Activated CD4-positive, alpha-beta T cell treated with anti-CD3 and anti-CD28 coated beads for 36 hours (primary cell): ENCODE measurements at places on chromosomes 1 and 21. TPM values are rescaled to one million over a fixed set of nuclear protein-coding genes. Genes with fewer than 3 reads are reported as not detected.

Gene CELSR2
- total RNA-seq = 1.9 TPM

GRCh38 chr1:15940110-15941043, 35.5 kb downstream of the ZBTB17 start:
- no peak for DNase-seq

DNA sequence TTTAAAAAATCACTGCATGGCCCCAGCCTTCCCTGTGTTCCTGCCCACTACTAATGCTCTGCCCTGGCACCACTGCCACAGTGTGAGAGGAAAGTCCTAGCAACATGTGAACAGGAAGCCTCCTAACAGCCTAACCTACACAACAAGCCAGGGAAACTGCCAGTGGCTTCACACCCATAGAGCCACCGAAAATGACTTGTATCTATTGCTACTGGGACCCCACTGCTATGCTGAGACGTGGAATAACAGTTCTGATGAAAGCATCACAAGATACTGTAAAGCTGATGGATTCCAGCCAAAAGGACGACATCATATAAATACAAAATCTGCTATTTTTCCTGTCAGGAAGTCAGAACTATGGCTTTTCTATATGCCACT, 74.9 kb downstream of the JAK1 start:
- no peak for DNase-seq

GRCh38 chr1:100806601-100807000, 87.1 kb downstream of the VCAM1 start:
- no peak for DNase-seq

GRCh38 chr1:165600793-165601192, 30.2 kb upstream of the MGST3 start:
- DNase-seq = no peak

Gene KRTAP10-6
- not detected for total RNA-seq
